ENCODE measurements at places on chromosomes 11 and 22.

DNA sequence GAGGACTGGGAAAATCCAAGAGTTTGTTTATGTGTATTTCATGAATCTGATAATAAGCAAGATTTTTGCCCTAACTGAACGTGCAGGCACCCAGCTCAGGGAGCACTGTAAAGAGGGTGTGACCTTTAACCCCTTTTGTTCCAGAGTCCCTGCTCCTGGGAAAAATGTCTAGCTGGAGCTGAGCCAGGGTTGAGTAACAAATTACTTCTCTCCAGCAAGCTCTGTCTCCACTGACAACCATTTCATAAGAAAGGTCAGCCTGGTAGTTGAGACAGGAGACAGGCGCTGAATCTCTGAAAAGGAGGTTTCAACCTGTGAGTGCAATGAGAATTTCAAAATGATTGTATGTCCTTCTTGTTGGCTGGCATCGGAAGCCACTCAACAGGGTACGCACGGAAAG, 156.4 kb upstream of the NARS2 start:
- DNase-seq: no peak

DNA sequence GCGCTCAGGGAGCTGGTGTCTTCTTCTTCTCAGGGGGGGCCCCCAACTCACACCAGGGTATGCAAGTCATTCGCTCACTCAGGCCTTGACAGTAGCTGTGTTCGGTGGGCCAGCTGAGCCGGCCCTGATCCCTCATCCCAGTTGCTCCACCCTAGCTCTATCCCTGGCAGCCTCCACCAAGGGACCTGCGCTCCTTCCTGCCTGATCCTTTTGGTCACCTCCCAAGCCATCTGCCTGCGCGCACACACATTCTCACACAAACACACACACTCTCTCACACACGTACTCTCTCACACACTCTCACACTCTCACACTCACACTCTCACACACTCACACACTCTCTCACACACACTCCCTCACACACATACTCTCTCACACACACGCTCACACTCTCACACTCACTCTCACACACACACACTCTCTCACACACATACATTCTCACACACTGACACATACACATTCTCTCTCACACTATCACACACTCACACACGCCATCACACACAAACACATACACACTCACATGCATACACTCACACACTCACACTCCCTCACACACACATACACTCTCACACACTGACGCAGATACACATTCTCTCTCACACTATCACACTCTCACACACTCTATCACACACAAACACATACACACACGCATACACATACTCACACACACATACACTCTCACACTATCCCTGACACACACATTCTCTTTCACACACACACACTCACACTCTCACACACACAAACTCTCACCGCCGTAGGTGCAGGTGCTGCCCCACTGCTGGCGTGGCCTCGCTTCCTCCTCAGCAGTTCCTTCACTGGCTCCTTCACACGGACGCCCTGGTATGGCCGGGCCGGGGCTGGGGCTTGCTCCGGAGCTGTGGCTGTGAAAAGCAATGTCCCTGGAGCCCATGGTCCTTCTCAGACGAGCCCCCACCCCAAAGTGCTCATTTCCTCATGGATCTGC, 20.8 kb downstream of the POU2AF1 start:
- DNase-seq: no peak

GRCh38 chr22:36373258-36373579, 14.5 kb downstream of the MYH9 start:
- DNase-seq: no peak

DNA sequence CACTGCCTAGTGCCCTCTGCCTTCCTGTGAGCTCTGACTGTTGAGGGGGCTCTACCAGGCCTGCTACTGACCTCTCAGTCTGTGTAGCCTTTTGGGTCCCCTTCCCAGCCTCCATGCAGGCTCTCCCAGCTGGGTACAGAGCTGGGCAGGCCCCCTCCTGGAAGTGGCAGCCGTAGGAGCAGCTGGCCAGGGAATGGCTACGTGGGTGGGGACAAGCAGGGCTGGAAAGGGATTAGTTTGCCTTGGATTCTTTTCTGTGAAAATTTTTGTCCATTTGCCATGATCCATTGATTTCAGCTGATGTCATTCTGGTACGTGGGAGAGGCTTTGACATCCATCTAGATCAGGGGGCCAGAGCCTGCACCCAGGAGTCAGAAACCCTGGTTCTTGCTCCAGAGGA, 23.9 kb upstream of the NECTIN1 start:
- no peak for DNase-seq

GRCh38 chr11:120510406-120511115, 987 bp upstream of the GRIK4 start:
- DNase-seq: no peak

DNA sequence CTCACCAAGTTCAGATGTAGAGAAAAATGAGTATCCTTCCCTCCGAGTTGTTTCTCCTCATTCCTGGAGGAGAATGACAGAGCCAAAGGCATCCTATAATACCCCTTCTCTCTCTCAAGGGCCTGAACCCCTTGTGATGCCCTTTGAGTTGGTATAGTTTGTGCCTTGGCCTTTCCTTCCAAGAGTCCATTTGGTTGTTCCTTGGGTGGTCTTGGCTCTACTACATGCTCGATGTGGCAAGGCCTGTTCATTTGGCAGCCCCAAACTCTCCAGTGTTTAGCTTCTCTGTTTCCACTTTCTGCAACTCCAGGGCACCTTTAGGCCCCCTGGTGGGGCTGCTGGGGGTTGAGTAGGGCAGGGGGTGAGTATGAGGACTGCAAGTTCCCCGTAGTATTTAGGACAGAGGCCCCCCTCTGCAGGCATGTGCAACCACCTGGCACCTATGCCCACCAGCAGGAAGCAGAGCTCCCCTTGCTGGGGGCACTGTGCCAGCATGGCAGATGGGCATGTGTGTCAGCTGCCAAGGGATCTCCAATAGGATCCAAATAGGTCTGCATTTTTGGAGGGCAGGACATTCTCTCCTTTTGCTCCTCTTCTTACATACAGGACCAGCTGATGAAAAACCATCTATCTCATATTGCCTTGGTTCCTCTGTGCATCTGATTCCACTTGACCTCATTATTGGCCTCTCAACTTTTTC, 217.2 kb upstream of the CADM1 start:
- no peak for DNase-seq

GRCh38 chr11:1108246-1108900, 33.7 kb downstream of the MUC2 start:
- no peak for DNase-seq

- no peak for DNase-seq
Measured at GRCh38 chr22:39593066-39593930, 22.7 kb downstream of the CACNA1I start.

DNA sequence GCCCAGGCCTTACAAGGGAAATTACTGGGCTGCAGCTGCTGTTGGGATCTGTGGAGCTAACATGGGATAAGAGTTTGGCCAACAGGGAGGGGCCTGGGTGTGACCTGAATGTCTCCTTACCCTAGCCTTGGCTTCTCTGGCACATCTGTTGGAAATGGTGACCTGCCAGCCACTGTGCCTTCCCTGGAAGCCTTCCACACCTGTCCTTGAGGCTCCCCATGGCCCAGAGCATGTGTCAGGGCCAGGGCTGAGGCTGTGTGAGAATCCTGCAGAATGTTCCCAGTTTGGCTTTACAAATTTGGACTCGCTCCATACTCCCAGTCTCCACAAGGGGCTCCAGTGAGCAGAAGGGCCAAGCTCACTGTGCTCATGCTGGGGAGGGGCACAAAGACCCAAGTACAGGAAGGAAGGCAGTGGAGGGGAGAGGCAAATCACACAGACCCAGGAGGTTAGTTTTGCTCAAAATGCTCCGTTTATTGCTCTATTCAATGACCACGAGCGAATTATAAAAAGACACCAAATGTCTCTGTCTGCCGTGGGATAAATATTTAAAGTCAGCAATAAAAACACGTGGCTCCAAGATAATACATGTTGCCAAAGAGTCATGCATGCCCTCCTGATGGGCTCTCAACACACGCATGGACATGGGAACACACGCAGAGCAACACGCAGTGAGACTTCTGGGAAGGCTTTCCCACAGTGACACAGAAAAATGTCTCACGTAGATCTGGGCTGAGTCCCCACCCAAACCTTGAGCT, 1.7 kb upstream of the IGSF22 start:
- no peak for DNase-seq

GRCh38 chr11:10038521-10039302, 255.3 kb downstream of the SBF2 start:
- no peak for DNase-seq

GRCh38 chr11:88402192-88402715, 64.7 kb upstream of the CTSC start:
- DNase-seq: peak; percentile 82

GRCh38 chr22:46052801-46053562, 76.0 kb upstream of the WNT7B start:
- DNase-seq: no peak

GRCh38 chr11:63832336-63832735, 6.6 kb upstream of the MARK2 start:
- DNase-seq: no peak

DNA sequence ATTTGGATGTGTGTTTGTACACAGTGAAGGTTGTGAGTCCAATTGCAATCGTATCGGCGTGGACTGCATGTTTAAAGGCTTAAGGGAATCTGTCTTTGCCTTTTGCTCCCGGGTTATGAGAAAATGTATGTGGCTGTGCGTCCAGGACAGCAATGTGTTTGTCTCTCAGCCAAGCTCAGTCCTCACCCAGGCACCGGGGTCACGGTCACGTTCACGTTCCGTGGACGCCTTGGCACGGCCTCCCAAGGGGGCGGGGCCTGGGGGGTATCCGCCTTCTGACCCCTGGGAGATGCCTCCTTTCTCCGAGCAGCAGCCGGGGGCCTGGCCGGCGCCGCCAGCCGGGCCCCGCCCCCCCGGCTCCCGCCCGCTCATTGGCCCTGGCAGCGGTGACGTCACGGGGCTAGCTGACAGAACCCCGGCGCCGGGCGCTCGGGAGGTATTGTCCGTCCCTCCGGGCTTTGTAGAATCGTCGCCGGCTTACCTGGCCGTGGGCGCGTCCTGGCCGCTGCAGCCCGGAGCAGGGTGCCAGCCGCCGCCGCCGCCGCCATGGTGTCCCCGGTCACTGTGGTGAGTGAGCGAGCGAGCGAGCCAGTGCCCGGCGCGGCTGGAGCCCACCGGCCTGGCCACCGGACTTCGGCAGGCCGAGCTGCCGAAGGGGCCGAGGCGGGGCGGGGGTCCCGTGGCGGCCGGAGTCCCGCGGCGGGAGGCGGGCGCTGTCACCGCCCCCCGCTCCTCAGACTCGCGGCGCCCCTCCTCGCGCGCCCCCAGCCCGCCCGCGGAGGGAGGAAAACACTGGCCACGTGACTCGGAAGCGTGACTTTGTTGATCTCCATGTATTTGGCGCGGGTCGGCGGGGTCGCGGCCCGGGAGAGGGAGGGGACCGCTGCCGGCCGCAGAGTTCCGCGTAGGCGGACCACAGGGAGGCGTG, at the start of gene TMEM86A:
Gene TMEM86A, plus strand, starts transcription at position 439 of the 928 bp plus-strand sequence. Its CDS starts 108 bp downstream, at position 547.
- DNase-seq: no peak

DNA sequence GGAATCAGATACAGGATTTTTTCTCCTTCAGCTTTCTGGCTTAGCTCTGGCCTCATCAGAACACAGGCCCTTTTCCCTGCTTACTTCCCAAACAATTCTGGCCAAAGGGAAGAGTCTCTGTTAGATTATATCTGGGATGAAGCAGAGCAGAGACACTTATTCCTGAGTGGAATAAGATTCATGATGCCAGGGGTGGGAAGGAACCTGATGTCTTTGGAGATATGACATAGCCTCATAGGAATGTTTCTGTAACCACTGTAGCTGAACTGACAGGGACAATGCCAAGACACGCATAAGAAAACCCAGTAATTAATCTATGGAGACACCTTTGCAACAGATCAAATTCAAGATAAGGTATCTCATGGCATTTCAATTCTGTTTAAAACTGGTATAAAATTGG, 177.1 kb upstream of the RAG2 start:
- no peak for DNase-seq

DNA sequence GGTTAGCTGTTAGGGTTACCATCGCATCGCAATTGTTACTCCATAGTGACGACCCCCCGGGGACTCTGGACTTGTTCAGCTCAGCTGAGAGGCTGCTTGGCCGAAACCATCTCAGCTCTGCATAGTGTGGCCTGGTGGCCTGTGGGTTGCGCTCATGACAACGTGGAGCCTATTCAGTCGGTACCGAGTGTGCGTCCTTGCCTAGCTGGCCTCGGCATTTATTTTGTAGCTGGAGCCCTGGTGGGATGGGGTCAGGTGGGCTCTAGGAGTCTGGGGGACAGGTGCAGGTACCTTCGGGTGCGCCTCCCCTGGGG, 13.5 kb downstream of the LRP5 start:
- DNase-seq: no peak

GRCh38 chr11:12258451-12258850, 118.9 kb upstream of the PARVA start:
- DNase-seq: no peak

GRCh38 chr11:120695939-120696338, 184.4 kb downstream of the GRIK4 start:
- DNase-seq: no peak

DNA sequence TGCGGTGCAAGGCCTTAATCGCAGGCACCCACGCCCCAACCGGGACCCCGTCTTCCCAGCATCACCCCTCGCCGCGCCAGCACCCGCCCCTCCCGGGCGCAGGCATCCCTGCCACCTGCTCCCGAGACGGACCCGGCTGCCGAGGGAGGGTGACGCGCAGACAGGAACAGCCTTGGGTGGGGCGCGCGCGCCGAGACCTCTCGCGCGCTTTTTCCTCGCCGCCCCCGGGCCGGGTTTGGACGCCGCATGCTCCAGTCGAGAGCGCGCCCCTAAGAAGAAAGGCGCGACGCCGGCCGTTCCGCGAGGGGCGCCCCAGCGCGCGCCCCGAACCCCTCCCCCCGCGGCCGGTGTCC, 504 bp downstream of the CFL1 start:
- DNase-seq: no peak

DNA sequence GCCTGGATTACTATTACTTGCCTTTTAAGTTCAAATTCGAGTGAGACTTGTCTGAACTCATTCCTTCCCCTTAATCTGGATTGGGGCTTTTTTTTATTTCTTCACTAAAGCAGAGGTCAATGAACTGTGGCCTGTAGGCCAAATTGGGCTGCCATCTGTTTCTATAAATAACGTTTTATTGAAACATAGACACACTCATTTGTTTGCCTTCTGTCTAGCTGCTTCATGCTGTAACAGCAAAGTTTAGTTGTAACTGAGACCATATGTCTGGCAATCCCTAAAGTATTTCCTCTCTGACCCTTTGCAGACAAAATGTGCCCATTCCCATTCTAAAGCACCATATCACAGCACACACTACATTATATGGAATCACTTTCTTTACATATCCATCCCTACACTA, 207.9 kb upstream of the ISX start:
- DNase-seq: no peak

DNA sequence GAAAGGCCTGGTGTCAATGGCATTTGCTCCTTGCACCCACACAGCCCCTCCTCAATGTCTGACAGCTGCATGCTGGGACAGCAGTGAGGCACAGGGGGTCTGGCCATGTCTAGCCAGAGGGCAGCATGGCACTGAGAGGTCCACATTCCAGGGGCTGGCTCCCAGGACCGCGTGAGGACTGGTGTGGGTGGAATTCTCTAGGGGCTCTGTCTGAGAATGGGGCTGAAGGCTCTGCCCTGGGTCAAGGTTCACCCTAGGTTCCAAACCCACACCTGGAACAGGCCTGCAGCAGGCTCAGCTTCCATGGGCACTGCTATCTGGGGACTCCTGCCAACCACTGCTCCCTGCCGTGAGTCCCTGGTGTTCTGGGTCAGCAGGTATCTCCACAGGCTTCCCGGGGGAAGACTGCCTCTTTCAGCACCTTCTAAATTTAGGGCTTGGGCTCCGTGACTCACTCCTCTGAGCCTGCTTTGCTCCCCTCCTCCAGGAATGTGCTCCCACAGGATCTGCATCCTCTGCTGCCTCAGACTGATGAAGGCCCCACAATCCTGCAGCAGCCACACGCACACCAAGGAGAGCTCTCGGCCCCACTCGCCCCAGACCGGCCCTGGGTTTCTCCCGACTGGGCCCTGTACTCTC, 4.2 kb downstream of the STARD10 start:
- no peak for DNase-seq

Measured in astrocyte of the cerebellum (primary cell).